ENCODE measurements at places on chromosomes 13 and 19.

DNA sequence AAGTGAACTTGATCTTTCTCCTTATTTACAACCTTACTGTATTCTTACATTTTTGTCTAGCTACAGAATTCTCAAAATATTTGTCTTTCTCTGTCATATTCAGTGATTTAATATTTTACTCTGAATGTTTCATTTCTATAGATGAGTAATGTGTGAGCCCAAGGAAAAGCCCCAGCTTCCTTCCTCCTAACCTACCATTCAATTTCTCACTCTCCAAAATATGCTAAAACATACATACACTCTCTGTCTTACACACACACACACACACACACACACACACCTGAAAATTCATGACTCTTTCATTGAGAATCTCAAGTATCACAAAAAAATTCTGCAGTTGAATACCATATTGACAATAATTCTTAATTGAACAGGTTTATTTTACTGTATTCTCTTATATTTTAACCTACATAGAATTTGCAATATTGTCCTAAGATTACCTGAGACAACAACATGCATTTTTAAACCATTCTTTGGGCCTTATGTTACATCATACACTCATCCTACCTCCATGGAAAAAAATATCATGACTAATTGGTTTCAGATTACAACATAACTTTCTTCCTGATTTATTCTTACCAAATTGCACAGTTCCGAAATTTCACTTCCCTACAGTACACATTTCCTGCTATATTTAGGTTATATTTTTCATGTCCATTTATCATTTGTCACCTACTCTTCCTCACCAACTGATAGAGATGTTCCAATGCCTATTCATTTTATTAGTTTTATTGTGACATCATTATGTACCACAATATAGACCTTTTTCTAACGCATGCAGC is 1965.6 kb upstream of the PCDH20 start:
- no peak for DNase-seq

DNA sequence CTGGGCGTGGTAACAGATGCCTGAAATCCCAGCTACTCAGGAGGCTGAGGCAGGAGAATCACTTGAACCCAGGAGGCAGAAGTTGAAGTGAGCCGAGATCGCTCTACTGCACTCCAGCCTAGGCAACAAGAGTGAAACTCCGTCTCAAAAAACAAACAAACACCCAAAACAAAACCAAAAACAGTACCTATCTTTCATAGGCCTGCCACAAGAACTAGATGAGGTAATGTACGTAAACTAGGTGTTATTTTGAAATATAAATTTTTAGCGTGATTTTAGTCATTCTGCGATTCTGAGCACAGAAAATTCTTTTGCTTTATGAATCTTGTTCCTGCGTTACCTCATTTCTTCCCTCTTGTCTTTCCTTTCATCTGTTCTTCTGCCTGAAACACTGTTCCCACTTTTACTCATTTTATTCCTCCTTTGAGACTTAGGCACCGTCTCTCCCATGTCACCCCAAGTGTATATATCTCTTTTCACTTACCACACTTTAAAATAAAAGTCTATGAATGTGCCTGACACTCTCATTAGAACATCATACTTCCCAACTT is 238.2 kb upstream of the HTR2A start:
- DNase-seq, result no peak

GRCh38 chr19:36527873-36528193 is 238 bp downstream of the ZNF260 start:
- DNase-seq, result no peak

DNA sequence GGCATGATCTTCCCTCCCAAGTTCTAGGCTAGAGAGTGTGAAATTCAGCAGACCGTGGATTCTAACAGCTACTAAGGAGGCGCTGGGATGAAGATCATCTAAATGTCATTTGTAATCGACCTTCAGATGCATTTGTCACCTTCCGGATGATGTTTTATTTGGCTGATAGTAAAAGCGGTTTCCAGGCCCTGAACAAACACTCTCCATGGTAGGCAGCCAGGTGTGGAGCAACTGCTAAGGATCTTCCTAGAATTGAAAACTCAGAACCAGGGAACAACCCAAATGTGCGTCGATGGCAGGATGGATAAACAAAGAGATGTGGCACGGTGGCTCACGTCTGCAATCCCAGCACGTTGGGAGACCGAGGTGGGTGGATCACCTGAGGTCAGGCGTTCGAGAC is 107.2 kb upstream of the CACNA1A start:
- DNase-seq, result no peak

DNA sequence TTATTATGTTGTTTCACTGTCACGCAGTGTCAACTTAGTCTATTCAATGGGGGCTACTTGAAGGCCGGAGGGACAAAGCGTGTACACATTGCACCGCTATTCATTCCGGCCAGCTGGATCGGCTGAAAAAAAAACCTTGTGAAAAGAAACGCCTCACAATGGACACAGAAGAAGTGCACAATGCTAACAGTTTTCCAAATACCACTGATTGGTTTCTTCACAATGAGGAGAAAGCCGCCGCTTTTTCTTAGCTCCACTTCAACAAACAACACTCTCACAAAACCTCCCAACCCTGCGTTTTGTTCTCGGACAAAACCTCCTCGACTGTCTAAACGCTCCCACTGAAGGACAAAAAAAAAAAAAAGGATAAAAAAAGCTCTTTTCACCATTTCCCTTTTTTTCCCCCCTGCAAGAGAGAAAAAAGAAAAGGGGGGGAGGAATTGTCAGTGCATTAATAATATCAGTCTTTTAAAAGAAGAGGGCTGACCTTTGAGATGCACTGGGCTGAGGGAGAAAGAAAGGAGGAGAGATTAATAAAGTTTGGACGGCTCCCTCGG is 5.4 kb downstream of the SOX21 start:
- DNase-seq, result no peak

GRCh38 chr19:39415111-39416046 is 2.9 kb downstream of the PLEKHG2 start:
- no peak for DNase-seq

DNA sequence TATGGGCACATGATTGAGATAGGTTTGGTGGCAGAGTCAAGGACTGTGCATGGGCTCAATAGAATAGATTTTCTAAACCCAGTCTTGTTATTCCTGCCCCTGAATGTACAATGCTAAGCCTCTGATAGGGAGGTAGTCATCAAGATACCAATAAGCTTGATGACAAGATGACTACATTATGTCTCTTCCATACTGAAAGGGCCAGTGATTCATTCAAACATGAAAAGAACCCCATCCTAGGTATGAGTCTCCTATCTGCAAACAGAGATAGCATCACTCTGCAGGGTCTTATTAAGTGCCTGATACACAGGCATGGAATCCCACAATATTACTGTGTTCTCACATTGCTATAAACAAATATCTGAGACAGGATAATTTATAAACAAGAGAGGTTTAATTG is 40.3 kb upstream of the UFM1 start:
- peak; percentile 7 for DNase-seq

DNA sequence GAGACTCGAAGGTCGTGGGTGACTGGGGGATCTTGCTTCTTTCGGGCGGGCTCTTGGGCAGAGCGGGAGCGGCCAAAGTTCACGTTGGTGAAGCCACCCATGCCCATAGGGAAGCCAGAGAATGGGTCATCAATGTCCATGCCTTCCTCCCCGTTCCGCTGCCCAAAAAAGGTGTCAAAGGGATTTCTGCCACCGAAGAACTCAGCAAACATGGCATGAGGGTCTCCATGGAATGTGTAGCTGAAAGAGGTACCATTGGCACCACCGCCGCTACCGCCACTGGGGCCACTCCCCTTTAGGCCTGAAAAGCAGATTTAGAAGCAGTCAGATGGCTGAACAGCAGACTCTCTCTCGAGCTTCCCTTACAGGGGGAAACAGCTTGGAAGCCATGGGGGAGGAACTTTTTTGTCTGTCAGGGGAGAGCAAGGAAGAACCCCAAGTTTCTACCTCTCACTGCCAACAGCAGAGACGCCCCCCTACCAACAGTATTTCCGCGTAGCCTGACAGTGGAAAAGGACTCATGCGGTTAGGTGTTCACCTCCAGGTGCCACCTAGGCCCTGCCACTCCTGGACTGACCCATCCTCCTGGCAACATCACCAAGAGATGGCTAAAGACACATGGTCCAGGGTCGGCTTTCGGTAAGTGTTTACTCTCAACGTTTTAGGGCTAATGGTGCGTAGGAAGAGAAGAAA is 1.3 kb downstream of the DNAJB1 start:
- no peak for DNase-seq

DNA sequence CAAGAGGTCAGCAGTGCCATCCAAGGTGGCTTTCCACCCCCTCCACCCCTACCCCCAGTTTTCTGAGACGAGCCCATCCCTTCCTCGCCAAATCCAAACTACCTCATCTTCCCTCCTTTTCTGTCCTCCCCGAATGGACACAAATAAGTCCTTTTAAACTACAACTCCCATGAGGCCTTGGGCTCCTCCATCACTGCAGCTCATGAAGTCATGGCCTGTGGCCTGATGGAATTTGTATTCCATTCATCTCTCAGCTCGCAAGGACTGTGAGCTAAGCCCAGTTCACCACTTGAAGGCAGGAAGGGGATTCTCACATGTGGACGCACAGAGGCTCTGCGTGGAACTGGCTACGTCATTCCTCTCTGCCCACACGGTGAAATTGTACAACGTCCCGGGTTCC is 12.5 kb downstream of the PTPRH start:
- DNase-seq, result no peak

DNA sequence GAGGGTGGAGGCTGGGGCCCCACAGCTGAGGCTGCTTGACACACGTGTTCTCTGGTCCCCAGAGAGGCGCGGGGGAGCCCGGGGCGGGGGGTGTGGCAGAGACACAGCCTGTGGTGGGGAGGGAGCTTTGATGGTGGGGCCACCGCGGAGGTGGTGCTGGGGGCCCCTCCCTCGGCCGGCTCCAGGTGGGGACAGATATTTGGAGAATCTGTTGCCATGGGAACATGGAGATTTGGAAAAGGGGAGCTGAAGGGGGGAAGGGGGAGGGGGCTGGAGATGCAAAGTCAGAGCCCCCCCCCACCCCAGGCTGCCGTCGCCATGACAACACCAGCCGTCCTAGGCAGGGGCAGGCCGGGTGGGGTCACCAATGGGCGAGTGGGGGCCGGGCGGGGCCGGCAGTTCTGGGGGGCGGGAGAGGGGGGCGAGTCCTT is 1.2 kb downstream of the PRKCG start:
- DNase-seq, result no peak

GRCh38 chr13:26722321-26722720 is 38.3 kb downstream of the GPR12 start:
- no peak for DNase-seq

DNA sequence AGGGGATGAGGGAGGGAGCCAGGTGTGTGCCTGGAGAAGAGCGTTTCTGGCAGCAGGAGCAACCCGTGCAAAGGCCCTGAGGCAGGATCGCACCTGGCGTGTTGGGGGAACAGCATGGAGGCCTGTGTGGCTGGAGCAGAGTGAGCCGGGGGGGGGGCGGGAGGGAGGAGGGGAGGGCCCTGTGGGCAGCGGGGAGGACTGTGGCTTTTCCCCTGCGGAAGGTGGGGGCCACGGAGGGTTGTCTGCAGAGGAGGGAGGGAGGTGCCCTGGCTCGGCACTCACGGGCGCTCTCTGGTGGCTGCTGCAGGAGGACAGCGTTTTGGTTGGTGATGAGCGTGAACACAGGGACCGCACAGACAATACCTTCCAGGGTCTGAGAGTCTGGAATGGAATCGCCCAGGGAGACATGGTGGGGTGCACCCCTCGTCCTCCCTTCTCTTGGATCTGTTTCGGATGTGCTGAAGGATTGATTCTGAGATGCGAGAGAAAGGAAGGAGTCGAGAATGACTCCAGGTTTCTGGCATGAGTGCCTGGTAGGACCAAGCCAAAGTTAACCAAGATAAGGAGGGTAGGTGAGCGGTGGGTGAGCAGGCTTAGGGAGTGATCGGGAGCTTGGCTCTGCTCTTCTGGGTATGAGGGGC is 6.5 kb downstream of the RAB11B start:
- peak; percentile 56 for DNase-seq

DNA sequence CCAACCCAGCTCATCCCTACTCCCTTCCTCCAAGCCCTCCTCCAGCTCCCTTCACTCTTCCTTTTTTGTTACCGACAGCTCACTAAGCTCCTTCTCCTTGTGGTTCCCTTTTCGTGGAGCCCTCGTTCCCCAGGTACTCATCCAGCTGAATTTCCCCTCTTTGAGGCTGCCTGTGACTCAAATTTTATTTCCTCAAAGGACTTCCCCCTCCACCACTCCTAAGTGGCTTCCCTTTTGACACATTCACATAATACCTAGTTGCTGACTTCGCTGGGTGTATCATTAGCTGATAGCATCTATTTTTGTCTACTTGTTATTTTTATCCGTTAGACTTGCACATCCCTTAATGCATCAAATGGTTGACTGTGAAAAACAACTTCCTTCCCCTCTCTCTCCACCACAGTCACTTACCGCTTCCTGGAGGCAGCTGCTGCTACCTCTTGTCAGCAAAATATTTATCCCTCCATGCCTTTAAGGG is 14.5 kb downstream of the FFAR2 start:
- no peak for DNase-seq

DNA sequence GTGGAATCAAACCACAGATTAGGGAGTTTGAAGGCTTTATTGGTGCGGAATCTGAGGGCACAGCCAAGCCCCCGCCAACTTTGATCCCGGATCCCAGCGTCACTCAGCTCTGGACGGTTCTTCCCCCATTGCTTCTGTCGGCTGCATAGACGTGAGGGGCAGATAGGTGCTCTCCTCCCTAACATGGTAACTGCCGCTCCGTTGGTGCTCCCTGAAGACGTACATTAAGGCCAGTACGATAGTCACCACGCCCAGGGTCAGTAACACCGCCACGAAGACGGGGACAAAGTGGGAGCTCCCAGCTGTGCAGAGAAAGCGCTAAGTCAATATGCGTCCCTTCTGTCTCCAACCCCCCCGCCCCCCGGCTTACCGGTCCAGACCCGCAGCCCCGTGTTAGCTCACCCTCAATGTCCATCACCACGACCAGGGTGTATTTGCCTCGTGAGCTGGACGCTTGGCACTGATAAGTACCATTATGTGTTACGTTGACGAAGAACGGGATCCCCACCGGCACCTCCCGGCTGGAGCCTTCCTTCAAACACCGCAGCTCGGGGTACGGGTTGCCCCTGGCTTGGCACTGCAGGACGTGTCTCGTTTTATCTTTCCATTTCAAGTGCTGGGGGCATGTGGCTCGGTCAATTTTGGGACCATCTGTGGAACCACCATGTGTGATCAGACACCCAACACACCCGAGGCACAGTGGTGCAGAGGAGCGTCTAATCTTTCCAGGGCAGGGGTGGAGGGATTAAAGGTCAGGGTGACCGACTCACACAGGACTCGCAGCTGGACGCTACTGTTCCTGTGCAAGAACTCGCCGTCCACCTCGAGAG is 644 bp upstream of the RAVER1 start:
- peak; percentile 22 for DNase-seq
